ENCODE measurements at places on chromosomes 13 and 19.

DNA sequence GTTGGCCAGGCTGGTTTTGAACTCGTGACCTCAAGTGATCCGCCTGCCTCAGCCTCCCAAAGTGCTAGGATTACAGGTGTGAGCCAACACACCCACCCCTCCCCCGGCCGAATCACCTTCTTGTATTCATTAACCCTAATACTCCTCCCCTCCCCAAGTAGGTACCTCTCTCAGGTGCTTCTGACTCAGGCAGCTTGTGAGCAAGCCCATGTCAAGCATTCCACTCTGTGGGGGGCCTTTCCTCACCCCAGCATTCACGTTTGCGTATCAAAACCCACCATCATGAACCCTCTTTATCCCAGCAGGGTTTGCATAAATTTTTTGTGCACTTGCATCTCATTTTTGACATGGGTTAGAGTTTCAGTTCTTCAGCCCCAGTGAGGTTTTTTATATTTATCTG, 23.6 kb upstream of the RFXAP start:
- DNase-seq: no peak

- DNase-seq: no peak
These were observed 8.0 kb downstream of the CYTH2 start for GRCh38 chr19:48477067-48477685.

DNA sequence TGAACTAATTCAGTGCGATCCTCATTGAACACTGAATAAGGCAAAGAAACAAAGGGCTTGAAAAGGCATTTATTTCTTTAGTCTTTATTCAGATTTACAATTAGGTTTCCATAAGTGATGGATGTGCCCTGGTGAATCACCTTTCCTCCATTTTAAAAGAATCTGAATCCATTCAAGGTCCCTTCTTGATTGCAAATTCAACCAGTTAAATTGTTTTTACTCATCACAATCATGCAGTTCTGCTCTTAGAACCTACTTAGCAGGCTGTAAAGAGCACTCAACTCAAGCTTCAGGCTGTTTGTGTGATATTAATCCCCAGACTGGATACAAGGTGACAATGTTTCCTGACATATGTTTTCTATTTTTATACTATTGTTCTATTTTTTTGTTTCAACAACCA, 321.0 kb downstream of the TBC1D4 start:
- DNase-seq: no peak

GRCh38 chr19:12695997-12696365, 450 bp downstream of the FBXW9 start:
- no peak for DNase-seq

GRCh38 chr19:1521636-1522035, 2.2 kb upstream of the PLK5 start:
- DNase-seq: peak; percentile 17

- no peak for DNase-seq
These were observed 3.7 kb upstream of the ZNF329 start for GRCh38 chr19:58154287-58154678.

All from anterior cingulate cortex (tissue), 58 donors.